ENCODE measurements at places on chromosomes 1 and 21.

GRCh38 chr1:153957744-153958110 is 685 bp downstream of the CRTC2 start:
- peak; percentile 29 for DNase-seq

- peak; percentile 78 for DNase-seq
Observed at GRCh38 chr1:975896-976683, 5.8 kb downstream of the PERM1 start.

GRCh38 chr1:114561333-114561732 is 20.1 kb downstream of the BCAS2 start:
- no peak for DNase-seq

DNA sequence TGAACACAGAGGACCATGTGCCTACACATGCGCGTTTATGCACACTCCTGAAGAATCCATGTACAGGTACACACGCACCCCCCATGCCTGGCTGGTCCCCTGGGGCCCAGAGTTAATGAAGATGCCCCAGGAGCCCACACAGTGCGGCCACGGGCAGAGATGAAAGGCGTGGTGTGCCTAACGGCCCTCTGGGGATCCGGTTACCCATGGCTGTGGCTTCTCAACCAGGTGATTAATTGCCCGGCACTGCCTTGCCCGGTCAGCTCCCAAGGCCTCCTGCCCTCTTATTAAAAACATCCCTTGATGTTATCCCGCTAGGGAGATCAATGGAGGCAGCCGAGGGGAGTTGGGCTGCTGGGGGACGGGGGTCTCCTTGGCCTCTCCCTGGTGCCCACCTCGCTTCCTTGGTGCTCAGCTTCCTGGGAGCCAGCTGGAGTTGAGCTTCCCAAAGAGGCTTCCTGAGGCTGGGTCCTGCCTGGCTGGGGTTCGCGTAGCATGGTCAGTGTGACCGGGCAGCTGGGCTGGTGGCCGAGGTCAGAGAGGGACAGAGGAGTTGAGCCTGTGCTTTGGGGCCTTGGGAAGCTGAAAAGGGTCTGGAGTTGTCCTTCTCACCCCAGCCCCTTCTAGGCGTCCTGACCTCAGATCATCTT is 75.0 kb upstream of the WNT4 start:
- DNase-seq, result no peak

- no peak for DNase-seq
Observed at GRCh38 chr1:47951545-47952235, 45.5 kb downstream of the TRABD2B start.

DNA sequence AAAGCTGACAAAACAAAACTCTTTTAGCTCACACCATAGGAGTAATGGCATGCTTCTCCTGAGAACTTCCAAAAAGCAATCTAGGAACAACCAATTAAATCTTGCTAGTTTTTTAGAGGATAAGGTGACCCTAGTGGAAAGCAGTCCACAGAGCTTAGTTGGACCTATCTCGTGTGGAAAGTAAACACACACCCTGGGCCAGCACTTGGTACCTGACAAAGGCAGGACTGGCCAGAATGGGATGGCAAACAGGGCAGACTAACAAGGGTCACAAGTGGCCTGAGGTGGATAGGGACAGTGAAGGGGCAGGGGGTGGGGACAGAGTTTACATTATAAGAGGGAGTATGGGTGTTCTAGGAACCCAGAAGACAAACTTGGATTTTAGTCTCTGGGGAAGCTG is 22.0 kb downstream of the FMO4 start:
- DNase-seq, result no peak

DNA sequence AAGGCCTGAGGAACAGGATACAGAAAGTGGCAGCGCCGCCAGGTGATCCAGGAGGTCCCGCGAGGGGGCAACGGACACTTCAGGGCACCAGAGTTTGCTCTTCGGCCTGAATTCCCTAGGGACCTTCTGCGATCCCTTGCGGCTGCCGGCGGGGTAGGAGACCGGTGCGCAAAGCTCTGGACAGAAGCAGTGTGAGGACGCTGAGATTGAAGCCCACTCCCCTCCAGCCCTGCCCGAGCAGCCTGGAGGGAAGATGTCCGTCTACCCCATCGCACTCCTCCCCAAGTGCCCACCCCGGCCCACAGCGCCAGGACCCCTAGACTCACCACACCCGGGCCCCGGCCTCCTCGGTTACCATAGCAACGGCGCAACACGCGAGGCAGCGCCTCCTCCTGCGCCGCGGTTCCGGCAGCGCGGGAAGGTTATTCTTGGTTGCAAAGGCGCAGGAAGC is at the start of gene ANKRD45:
Gene ANKRD45, minus strand, starts transcription at position 361 of the 451 bp plus-strand sequence. CDS start 10,433 bp downstream, outside the sequence.
- DNase-seq, result peak; percentile 71

- DNase-seq, result peak; percentile 44
Observed at GRCh38 chr1:198932351-198932991, 293.6 kb downstream of the PTPRC start.

DNA sequence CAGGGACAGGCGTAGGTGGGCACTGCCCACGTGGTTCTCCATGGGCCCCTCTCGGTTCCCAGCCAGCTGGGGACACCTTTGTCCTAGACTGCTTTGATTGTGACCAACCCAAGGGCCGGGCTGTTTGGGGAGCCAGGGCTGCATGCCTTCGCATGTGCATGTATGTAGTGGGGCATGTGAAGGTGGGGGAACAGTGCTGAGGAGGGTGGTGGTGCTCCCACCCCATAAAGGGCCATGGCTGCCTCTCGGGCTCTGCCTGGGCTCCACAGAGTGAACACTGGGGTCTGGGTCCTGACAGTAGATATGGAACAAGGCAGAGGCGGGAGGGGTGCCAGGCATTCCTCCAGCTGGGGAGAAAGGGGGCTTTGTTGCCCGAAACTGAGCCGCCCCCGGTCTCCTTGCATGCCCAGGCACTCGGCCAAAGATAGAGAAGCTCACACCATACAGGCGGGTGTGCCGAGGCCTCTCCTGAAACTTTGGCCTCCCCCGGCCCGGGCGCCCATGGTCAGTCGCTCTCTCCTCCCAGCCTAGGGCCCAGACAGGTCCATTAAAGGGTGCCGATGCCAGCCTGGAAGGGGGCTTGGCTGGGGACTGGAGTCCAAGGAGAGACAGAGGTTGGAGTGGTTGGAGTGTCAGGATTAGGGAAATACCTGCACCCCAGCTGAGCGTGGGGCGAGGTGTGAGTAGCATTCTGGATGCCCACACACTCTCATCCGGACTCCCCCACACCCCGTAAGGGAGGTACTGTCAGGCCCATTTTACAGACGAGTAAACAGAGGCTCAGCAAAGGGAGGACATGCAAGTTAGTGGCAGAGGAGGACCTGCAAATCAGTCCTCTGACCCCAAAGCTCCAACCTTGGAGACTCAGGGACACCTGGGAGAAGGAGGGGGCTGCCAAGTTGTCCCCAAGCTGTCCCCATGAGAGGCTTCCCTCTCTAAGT is 41.1 kb downstream of the EPHA2 start:
- DNase-seq, result no peak

DNA sequence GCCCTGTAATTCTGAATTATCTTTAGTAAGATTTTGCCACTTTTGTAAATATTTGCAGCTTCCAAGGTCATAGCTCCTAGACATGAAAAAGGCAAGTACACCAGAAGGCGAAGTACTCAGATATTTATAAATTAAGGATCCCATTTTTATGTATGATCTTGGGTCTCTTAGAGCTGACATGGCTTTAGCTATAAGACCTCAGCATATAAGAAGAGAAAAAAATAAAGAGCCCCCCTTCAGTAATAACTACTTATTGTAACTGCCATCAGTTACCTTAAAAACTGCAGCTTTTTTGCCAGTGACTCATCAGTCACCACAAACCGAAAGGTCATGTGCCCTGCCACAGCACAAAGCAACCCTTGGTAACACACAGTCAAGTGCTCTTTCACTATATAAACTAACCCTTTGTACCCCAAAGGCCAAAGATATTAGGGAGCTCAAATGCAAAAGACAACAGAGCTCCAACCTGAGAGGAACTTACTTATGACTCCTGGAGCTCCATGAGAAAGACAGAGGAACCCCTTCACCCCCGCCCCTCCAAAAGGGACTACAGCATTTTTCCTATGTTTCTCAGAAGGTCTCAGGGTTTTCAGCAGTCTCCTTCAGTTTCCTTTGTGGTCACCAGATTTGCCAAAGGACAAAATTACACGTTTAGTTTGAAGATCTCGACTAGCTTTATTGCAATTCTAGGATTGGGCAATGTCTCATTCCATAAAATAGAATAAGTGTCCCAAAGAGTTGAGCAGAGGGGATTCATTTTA is 219.8 kb upstream of the DUSP10 start:
- peak; percentile 75 for DNase-seq

DNA sequence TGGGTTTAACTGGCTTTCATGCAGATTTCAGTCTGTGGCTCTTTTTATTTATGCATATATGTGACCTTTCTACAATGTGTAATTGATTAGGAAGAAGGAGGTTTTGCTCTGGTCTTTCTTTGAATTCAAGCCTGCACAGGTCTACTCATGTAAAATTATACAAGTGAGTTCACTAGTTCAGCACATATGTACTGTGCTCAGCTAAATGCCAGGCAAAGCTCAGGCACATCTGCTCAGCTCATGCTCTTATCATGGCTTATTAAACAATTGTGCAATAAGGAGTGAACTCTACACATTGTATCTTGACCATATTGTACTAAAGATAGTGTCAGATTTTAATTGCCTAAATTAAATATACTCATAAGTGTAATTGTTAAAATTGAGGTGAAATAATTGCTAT is 378.4 kb downstream of the ADGRL2 start:
- DNase-seq, result no peak

DNA sequence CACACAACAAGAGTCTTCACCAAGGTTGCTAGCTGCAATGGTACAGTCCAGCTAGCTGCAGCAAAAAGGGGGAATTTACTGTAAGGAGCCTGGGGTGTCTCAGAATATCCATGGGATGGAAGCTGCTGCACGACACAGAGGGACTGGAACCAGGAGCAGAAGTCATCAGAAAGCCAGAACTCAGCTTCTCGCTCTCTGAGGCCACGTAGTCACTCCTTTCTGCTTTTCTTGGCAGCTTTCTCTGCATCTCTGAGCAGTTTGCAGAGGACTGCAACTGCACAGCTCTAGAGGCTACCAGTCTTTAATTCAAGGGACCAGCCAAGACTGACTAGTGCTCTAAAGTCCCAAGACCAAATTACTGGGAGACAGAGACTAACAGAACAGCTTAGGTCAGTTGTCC is 27.0 kb upstream of the IL10 start:
- no peak for DNase-seq

DNA sequence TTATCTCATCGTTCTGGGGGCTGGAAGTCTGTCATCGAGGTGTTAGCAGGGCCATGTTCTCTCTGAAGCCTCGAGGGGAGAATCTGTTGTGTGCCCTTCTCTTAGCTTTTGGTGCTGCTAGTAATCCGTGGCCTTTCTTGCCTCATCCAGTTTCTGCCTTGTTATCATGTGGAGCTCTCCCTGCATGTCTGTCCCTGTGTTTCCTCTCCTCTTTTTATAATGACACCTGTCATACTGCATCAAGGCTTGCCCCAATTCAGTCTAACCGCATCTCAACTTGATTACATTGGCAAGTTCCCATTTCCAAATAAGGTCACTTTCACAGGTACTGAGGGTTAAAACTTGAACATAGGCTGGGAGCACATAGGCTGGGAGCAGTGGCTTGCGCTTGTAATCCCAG is 82.6 kb upstream of the CNIH3 start:
- DNase-seq, result no peak

- DNase-seq, result peak; percentile 18
Observed at GRCh38 chr21:33265664-33266049, 510 bp upstream of the IL10RB start.

DNA sequence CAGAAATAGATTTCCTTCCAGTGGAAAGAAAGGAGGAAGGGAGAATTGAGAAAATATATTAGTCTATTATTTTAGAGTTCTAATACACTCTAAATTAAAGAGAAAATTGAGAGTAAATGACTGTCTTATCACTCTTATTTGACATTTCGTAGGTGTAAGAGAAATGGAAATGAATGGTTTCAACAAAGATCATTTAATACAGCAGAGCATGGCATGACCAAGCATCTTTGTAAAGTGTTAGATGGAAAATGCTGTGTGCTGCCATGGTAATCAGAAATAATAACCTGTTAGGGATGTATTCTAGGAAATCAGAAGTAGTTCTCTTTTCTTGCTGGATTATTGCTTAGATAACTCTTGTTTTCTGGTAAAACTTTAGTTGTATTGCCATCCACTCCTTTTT is 90.9 kb downstream of the GIPC2 start:
- no peak for DNase-seq

DNA sequence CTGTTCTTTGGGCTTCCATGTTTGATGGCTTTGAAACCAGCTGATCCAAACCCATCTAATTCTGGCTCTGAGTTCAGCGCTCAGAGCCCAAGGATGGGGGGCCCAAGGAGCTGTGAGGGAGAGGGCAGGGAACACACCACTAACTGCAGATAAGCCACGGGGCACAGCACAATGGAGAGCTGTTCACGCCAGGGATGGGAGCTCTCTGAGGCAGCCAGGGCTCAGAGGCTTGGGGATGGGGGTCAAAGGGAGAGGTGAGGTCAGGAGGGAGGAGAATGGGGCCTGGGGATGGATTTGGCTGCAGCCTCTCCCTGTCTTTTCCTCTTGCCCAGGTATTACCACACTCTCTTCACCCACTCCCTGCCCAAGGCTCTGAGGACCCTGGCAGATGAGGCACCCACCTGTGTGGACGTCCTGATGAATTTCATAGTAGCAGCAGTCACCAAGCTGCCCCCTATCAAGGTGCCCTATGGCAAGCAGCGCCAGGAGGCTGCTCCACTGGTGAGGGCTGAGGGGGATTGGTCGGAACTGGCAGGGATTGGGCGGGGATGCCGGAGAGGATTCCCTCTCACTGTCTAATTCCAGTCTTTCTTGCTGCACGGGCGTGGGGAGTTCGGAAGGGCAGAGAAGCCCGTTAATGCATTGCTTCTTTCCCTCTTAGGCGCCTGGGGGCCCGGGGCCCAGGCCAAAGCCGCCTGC is 11.3 kb downstream of the SLC30A2 start:
- DNase-seq, result peak; percentile 43

- DNase-seq, result no peak
Observed at GRCh38 chr1:59137276-59137615, 159.6 kb upstream of the FGGY start.

DNA sequence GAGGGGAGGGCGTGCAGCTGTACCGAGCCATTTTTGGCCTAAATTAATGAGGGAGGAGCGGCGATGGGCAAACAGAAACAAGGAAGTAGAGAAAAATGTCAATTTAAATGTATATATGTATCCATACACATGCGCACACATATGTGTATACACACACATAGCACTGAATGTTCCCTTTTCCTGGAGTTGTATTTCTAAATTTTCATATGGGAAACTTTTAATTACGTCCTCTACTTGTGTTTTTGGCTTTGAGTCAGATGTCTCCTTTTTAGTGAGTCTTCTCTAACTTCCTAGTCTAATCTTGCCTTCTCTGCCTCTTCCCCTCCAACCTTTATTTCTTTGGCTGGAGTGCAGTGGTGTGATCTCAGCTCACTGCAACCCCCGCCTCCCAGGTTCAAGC is 15.4 kb upstream of the CYYR1 start:
- DNase-seq, result no peak

- peak; percentile 50 for DNase-seq
Observed at GRCh38 chr1:202343652-202344349, 2.1 kb upstream of the UBE2T start.
